ENCODE measurements at places on chromosomes 1 and 21.

DNA sequence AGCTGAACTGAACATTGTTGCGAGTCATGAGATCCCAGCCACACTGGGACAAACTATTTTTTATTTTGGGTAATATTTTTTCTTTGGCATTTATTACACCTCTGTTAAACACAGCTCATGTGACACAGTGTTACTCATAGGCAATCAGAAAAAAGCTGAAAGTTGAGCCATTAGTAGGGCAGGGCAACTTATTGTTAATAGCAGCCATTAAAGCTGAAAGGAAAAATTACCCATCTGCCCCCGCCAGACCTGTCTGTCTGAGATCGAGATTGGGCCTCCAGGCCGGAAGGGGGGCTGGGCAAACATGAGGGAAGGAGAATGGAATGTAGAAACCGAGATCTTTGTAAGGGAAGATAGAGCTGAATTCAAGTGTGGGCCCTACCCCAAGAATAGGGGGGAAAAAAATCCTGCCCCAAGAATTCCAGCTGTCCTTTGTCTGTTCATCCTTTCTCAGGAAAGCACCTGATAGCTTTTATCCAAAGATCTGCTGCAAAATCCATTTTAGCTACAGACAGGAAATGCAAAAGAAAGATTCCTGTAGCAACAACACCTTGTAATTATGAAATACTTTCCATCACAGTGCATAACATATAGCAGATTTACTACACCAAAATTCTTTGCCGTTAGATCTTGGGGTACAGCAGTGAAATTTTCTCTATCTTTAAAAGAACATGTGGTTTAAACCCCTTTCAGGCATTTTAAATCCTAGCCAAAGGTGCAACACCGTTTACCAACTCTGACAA is 212.8 kb downstream of the PBX1 start:
- DNase-seq, result no peak

- no peak for DNase-seq
Observed at GRCh38 chr21:38156200-38156599, 100.6 kb upstream of the KCNJ15 start.

GRCh38 chr1:247548092-247548491 is 842 bp upstream of the GCSAML start:
- DNase-seq, result no peak

DNA sequence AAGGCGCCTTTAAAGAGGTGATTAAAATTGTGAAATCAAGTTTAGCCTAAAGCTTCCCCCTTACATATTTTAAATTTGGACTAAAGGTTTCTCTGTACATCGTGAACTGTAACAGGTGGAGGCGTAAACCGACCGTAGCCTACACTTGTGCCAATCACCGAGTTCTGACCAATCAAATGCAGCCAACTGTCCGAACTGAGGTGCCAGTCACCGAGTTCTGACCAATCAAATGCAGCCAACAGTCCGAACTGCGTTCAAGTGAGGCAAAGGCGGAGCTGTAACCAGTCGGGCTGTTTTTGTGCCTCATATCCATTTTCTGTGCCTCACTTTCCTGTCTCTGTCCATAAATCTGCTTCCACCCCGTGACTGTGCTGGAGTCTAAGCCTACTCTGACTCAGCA is 7.4 kb downstream of the TFF1 start:
- no peak for DNase-seq

- no peak for DNase-seq
Observed at GRCh38 chr1:86460998-86461397, 7.7 kb upstream of the CLCA1 start.

GRCh38 chr21:38505654-38506523 is 7.6 kb upstream of the ERG start:
- peak; percentile 81 for DNase-seq

DNA sequence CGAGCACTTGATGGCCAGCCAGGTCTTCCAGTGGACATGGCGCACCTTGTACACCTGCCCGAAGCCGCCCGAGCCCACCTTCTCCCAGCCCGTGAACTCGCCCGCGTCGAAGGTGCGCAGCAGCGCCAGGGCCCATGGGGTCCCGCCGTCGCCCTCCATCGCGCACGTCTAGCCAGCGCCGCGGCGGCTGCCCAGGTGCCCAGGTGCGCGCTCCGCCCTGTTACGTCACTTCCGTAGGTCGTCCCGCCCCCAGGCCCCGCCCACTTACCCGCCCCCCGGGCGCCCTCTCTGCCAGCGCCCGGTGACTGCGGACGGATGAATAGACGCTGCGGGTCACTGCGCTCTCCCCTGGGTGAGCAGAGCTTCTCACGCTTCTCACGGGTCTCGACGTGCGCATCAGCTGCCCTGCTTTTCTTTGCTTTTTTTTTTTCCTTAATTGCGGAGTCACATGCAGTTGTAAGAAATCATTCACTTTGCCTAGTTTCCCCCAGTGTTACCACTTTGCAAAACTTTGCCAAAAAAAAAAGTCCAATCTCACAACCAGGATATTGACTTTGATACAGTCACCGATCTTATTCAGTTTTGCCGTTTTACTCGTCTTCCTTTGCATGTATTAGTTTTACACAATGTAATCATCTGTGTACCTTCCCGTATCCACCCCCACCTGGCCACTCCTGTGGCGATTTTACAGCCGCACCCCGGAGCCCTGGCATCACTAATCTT is at the start of gene RIPK4:
Gene RIPK4, minus strand, starts transcription at position 170 of the 723 bp plus-strand sequence. Its CDS starts 11 bp downstream, at position 159.
- peak; percentile 84 for DNase-seq

DNA sequence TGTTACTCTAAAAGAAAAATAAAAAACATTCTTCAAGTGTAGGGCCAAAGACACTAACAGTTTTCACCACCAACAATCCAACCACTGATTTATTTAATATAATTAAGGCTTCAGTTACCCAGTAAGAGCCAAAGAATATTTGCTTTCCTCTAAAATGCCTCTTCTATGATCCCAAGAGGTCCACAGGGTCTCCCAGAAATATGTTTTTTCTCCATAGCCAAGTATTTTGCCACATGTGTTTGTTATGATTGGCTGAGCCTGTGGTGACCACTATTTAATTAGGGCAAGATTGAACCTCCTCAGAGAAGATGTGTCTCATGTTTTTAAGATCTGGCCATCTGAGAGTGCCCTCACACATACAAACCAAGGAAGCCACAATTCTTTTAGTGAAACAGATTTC is 135.9 kb downstream of the TPR start:
- no peak for DNase-seq

- no peak for DNase-seq
Observed at GRCh38 chr21:32437729-32438128, 25.2 kb downstream of the EVA1C start.

- DNase-seq, result no peak
Observed at GRCh38 chr1:209343511-209343910, 240.0 kb upstream of the CAMK1G start.

GRCh38 chr1:22553104-22553880 is 10.0 kb upstream of the EPHA8 start:
- no peak for DNase-seq

DNA sequence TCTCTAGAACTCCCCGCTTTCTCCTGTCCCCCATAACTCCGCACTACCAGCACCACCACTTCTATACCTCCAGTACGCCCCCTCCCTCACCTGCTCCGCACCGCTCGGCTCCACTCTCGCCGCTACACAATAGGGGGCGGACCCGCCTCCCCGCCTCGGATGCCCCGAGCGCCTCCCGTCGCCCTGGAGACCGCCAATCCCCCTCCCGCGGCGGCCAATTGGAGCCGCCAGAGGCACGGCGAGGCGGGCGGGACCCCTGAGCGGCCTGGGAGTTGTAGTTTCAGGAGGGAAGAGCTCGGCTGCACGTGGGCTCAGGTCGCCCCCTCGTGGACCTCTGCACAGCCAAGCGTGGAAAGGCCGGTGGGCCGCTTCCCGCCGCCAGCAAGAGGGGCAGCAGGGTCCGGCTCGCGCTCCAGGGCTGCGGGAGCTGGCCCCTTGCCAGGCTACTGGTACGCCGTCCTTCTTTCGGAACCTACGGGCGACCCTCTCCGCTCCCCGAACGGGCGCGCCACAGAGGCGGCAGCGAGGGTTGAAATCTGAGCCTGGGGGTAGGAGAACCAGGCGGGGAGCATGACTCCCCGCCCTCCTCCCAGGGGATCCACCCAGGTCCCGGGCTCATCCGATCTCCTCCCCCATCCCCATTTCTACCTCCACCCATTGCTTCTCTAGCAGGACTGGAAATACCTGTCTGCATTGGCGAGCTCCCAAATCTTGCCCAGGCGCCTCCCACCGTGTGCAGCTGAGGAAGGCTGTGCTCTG is at the start of gene IGSF9:
Gene IGSF9, minus strand, starts transcription at position 131 of the 759 bp plus-strand sequence. CDS start 2,159 bp downstream, outside the sequence.
- peak; percentile 99 for DNase-seq
